ENCODE measurements at places on chromosomes 12 and 14. TPM values are rescaled to one million over a fixed set of nuclear protein-coding genes. Genes with fewer than 3 reads are reported as not detected.

DNA sequence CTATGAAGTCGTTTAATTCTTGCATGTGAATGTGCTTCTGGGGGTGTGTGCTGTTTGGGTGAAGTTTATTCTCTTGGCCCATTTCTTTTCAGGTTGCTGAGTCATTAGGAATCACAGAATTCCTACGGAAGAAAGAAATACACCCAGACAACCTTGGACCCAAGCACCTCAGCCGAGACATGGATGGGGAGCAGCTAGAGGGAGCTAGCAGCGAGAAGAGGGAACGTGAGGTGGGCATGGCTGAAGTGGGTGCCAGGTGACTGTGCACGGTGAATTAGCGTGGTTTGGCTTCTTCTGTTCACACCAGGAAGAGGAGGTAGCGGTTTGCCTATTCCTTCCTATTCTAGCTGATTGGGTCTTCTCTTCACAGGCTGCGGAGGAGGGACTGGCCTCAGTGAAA is 19.2 kb downstream of the ZNF839 start:
- no peak for DNase-seq

DNA sequence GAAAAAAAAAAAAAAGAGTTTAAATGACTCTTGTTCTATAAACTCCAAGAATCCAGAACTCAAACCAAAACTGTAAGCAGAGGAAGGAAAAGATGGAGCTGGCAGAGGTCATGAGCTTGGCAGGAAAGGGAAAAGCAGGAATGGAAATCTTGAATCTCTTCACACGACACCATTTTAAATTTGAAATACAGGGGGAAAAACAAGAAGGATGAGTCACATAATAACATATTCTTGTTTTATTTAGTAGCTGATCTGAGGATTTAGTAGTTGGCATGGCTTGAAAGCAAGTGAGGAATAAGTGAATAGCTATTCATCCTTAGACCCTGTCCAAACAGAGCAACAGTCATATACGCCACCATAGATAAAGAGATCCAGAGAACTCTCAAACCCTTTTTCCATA is 35.0 kb downstream of the EPS8 start:
- DNase-seq: no peak

The ENDOU gene
- total RNA-seq: 0.11 TPM

DNA sequence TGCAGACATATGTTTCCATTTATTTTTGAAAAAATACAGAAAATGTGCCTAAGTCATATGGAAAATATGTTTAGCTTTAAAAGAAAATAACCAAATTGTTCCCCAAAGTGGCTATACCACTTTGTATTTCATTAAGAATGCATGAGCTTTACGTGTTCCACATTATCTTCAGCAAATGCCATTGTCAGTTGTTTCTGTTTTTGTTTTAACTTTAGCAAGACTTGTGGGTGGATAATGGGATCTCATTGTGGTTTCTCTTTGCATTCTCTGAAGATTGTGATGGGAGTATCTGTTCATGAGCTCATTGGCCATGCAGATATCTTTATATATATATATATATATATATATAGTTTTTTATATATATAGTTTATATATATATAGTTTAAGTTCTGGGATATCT is 181.5 kb downstream of the CCER1 start:
- no peak for DNase-seq

The STRAP gene
- 123 TPM for total RNA-seq

DNA sequence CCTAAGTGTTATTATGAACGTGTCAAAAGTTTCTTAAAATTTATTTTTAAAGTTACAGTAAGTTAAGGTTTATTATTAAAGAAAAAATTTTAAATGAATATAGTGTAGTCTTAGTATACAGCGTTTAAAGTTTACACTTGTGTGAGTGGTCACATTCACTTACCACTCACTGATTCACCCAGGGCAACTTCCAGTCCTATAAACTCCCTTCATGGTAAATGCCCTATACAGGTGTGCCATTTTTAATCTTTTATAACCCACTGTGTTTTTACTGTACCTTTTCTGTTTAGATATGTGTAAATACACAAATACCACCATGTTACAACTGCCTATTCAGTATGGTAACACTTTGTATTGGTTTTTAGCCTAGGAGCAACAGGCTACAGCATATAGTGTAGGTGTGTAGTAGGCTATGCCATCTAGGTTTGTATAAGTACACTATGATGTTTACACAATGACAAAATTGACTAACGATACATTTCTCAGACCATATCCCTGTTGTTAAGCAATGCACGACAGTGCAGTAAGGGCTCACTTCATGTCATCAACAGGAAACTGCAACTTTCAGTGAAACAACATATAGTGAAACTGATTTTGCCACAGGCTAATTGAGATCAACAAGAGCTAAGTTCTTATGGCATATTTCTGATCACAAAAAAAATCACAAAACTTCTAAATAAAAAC is 112.0 kb upstream of the TMCC3 start:
- DNase-seq: no peak

DNA sequence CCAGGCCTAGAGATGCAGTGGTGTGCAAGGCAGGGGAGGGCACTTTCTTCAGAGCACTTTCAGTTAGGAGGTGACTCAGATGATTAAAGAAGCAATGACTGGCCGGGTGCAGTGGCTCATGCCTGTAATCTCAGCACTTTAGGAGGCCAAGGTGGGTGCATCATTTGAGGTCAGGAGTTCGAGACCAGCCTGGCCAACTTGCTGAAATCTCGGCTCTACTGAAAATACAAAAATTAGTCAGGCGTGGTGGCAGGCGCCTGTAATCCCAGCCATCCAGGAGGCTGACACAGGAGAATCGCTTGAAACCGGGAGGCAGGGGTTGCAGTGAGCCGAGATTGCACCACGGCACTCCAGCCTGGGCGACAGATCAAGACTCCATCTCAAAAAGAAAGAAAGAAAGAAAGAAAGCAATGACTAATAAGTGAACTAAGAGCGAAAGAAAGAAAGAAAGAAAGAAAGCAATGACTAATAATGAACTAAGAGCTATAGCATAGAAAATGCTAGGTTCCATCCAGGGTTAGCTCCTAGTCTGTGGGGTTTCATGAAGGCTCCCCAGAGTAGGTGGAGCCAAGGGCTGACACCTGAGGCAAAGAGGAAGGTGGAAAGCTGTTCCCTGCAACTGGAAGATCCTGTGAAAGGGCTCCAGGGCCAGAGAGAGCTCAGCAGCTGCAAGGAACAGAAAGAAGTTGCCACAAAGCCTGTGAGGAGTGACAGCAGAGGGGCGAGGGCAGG is 334.5 kb downstream of the CACNA1C start:
- DNase-seq: no peak

The PLEKHD1 gene
- 0.22 TPM for total RNA-seq

DNA sequence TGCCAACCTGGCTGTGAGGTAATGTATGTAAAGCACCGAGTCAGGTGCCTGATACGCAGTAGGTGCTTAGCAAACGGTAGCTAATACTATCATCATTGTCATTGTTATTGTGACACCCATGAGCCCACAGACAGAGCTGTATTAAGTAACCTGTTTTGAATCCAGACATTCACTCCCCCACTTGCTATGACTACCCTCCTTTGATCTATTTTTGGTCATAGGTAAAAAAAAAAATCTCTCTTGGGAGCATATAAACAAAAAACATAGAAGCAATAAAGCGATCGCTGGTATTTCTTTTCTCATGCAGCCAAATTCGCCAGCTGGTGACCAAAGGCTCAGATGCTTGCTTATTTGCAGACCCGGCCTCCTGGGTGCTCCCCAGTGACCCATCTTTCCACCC is 330.2 kb downstream of the DPF3 start:
- DNase-seq: no peak

- DNase-seq: no peak
Observed at GRCh38 chr12:76545486-76545885, 14.1 kb downstream of the OSBPL8 start.

GRCh38 chr14:20468764-20469241 is 403 bp upstream of the PNP start:
- peak; percentile 46 for DNase-seq

DNA sequence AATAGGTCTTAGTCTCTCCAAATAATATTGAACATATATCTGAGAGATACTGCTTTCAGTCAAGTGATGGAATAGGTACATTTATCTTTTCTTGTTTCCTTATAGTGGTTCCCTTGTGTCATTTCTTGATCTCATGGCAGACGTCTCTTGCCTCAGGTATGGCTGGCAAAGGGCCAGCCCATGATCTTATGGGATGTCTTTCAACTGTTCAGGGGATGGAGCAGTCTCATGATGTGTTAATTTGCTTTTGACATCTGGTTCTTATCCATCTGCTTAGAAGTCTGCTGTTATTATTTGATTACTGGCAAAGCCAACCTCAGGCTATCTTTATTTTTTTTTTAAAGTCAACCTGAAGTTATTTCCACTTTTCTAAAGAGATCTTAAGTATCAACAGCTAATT is 262.9 kb downstream of the TMEM117 start:
- no peak for DNase-seq

- DNase-seq: no peak
Observed at GRCh38 chr12:85971800-85972199, 97.7 kb downstream of the NTS start.

DNA sequence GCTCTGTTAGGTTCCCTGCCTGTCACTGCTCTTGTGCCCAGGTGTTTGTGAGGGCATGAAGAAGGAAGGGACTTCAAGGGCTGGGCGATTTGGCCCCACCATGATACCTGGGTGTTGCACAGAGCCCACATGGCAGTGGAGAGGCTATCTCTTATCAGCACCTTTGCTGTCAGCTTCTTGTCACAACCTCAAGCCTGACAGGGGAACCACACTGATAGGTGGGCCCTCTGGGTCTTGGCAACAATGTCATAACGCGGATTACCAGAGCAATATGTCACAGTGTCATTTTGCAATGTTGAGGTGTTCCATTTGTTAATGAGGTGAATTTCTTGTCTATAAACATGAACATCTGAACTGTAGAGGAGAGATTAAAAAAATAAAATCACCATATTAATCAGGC is 22.9 kb upstream of the CACNA1C start:
- no peak for DNase-seq

DNA sequence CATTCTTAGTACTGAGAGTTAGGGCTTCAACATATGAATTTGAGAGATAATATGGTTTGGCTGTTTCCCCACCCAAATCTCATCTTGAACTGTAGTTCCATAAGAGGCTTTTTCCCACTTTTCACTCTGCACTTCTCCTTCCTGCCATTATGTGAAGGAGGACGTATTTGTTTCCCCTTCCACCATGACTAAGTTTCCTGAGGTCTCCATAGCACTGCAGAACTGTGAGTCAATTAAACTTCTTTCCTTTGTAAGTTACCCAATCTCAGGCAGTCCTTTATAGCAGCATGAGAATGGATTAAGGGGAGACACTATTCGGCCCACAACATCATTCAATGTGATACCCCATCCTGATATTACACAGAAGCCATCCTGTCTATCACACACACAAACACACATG is 36.8 kb upstream of the ALG10B start:
- no peak for DNase-seq

- DNase-seq: no peak
Observed at GRCh38 chr12:87376722-87377121, 652.5 kb downstream of the C12orf50 start.

The ASCL4 gene
- total RNA-seq: not detected

The AKAP6 gene
- total RNA-seq: 180 TPM

Data from Right ventricle myocardium superior (tissue), 1 donor.